Brain pericyte (primary cell): ENCODE measurements at places on chromosomes 13 and 19.

DNA sequence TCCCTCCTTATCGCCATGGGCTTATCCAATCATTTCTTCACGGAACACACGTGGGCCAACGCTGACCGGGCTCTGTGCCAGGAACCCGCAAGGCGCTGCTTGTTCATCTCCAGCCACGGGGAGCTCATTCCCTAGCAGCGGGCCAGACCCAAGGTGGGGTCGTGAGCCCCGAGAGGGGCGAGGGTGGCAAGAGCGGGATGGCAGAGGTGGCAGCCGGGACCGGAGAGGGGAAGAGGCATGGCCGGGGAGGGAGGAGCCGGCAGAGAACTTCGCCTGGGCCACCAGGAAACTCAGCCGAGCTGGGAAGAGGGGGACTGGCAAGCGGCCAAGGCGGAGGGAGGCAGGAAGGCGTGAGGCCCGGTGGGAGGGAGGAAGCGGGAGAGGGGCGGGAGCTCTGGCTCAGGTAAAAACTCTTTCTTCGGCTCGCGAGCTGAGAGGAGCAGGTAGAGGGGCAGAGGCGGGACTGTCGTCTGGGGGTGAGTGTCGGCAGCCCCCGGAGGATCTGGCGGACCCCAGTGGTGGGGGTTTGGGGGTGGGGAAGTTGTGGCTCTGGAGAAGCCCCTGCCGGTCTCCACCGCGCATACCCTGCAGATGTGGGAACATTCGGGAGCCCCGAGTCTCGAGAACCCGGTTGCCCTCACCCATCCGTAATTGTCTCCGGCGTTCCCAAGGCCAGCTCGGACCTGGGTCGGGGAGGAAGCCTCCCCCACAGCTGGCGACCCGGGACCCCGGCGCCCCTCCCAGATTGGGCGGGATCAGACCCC is at the start of gene B3GNT3:
Gene B3GNT3, plus strand, starts transcription at position 408 of the 764 bp plus-strand sequence. CDS start 12,670 bp downstream, outside the sequence.
- DNase-seq, result no peak

DNA sequence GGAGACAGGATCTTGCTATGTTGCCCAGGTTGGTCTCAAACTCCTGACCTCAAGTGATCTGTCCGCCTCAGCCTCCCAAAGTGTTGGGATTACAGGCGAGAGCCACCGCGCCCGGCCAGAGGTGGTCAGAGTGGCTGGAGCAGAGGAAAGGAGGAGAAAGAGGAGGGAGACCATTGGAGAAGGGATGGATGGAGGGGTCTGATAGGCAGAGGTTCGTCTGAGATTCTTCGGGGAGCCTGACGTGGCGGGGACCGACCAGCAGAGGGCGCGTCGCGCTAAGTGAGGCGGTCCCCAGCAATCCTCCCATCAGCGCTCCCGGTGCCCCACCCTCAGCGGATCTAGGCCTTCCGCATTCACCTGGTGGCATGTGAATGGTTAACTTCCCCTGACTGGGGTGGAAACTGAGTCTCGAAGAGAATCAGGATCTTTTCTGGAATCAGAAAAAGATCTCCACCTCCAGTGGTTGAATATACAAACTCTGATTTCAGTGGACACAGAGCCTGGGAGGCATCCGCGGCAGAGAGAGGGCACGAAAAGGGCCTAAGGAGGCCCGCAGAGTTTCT is 8.8 kb downstream of the GTPBP3 start:
- DNase-seq, result no peak

- DNase-seq, result no peak
These were observed 56.9 kb upstream of the ZNF254 start for GRCh38 chr19:24029941-24030636.

DNA sequence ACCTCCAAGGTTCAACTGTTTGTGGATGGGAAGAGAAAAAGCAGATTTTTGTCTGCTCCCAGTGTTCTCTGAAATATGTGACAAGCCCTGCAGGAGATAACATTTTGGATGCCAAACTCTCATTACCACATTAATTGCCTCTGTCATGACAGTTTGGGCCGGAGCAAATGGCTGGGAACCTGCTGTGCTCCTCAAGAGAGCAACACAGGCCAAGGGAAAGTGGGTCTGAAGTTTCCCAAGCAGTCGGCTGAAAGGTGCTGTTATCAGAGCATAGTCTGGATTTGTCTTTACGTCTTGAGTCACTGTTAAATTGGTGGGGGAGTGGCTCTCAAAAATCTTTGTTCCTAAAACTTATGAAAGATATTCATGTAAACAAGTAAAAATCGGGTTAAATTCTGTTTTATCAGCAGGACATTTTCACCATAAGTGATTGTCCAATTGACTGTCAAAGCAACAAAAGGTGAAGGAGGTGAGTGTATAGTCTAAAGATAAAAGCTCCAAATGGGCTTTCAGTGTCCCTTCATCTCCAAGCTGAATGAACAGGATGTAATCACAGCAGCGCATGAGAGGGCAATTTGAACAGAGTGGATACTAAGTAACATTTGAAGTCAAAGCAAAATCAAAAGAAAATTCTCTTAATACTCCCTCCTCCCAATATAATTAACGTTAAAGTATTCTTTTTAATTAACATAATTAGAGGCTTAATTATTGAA is 844.8 kb downstream of the PCDH17 start:
- no peak for DNase-seq

DNA sequence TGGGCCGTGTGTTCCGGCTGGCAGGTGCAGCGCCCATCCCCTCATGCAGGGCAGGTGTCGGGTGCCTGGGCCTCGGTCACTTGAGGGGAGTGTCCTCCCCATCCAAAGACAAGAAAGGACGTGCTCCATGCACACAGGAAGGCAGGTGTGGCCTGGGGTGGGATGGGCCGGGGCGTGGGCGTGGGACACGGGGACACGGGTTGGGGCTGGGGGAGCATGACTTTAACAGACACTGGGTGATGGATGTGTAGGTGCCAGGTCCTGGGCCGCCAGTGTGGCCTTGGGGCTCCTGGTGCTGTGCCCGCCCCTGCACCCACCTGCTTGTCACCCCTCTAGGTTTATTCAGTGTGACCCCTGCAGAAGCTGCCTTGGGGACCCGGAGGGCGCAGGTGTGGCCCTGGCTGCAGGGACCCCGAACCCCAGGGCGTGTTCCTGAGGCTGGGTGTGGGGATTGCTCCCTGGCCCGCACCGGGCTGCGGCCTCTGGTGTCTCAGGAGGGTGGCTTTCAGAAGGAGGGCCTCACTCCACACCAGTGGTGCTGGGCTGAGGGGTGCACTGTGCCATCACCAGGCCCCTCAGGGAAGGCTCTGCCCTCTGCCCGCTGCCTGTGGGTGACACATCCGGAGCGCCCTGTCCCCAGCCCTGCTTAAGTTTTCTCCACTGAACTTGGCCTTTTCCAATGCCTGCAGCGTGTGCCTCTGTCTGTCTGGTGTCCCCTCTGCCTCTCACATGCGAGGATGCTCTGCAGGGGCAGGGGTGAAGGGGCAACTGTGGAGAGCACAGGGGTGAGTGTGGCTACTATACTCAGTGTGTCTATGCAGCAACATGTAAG is 5.2 kb downstream of the TMEM255B start:
- DNase-seq, result no peak

- no peak for DNase-seq
These were observed 1.9 kb downstream of the FOXO1 start for GRCh38 chr13:40664350-40665125.

DNA sequence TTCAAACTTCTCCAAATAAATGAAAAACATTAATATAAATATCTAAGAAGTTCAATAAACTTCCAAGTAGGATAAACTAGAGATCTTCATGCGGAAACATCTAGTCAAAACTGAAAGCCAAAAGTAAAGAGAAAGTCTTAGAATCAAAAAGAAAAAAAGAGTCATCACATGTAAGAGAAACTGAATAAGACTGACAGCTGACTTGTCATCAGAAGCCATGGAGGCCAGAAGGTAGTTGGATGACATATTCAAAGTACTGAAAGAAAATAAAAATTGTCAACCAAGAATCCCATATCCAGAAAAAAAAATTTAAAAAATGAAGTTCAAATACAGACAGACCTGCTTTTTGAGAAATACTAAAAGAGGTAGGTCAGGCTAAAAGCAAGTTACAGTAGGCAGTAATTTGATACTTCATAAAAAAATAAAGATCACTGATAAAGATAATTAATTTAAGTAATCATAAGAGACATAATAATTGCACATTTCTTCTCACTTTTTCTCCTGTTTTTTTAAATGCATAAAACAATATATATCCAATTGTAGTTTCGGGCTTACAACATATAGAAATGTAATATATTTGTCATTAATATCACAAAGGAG is 327.6 kb upstream of the PCDH9 start:
- no peak for DNase-seq

- no peak for DNase-seq
These were observed 113.9 kb downstream of the CRYL1 start for GRCh38 chr13:20411638-20412342.

DNA sequence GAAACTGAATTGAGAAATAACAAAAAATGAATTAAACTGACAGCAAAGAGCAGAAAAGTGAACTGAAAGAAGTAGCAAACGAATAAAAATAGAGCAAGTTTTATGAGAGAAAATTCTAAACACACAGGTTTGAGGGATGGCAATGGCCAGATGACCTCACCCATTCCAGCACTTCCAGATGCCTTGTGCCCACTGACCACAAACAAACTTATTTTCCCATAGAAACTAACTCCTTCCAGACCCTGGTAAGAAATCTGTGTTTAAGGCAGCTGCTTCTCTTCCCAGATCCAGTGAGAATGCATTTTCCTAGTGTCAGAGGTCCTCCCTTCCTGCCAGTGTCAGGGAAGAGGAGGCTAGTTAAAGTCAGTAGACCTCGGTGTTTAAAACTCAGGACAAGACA is 51.7 kb downstream of the RXFP2 start:
- DNase-seq, result no peak

GRCh38 chr13:99686944-99687411 is 185.7 kb downstream of the TM9SF2 start:
- no peak for DNase-seq

DNA sequence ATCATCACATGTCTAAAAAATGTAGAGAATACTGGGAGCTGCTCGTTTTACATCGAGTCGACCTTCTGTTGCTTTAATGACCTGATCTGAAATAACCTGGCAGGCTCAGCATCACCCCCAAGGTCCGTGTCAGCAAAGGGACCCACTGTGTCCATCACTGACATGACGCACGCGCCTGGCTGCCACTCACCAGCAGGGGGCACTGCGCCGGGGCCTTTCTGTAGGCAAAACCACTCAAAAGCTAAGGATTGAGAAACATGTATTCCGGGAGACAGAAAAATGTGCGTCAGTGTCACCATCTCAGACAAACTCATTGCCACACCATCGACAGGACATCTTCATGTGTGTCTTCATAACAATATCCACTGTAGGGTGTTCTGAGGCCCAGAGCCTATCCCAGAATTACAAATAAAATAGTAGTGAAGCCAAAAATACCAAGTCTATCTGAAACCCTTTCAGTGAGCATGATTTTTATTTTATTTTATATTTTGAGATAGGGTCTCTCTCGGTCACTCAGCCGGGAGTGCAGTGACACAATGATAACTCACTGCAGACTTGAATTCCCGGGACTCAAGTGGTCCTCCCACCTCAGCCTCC is 130.3 kb upstream of the LSM14A start:
- no peak for DNase-seq

GRCh38 chr19:43707158-43707712 is 8.6 kb upstream of the IRGC start:
- no peak for DNase-seq

DNA sequence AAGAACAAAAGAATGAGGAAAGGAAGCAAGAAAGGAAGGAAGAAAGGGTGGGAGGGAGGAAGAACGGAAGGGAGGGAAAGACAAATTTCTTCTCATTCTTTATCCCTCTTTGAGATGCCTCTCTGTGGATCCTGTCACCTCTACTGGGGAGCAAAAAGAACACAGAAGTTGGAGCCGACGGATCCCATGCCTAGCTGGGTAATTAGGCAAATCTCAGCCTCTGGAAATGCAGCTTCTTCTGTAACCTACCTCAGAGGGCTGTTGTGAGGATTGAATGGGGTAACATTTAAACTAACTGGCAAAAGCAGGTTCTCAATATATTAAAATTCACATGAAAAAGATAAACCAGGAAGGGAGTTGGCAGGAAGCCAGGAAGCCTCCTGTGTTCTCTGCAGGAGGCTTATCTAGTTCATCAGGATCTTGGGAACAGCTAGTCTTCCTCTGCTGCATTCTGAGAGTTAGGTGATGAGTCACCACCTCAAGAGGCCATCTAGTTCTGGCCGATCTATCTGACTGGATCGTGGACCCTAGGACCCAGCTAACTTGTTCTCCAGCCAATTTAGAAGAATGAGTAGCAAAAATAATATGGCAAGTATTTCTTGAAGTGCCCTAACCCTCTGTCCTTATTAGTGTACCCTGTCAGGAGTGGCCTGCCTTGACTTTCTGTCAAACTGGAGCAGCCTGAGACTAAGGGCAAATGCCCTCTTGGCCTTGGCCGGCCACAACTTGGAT is 15.2 kb upstream of the CPB2 start:
- DNase-seq, result peak; percentile 53

DNA sequence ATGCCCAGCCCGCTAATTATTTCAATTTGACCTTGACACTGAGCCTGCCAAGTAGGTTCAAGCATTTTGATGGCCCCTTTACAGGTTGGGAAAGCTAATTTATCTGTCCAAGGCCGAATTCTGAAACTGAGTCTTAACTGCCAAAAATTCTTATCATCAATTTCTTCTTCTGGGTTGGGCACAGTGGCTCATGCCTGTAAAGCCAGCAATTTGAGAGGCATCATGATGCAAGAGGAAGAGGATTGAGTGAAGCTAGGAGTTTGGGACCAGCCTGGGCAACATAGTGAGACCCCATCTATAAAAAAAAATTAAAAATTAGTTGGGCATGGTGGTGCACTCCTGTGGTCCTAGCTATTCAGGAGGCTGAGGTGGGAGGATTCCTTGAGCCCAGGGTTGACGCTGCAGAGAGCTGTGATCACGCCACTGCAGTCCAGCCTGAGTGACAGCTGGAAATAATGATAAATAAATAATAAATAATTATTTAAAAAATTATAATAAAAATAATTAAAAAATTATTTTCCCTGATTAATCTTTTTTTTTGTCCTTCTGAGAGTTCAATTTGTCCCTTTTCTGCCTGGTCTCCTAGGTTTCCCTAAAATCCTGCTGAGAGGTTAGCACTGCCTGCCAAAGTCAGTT is 1.3 kb upstream of the LDLR start:
- DNase-seq, result no peak

DNA sequence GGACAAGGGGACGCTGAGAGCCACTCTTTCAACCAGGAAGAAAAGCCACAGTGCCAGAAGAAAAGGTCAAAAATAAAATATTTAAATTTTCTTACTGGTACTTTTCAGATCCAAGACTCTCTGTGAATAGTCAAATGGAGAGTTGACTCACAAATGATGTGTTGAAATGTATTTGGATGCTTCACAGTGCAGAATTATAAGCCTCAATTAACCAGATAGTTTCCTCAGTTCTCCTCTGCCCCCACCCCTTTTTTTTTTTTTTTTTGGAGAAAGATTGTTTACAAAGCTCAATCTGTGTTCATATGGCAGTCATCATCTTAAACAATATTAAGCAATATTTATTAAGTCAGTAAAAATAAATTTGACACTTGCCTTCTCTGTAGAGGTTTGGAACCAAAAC is 470.8 kb downstream of the FGF9 start:
- no peak for DNase-seq

DNA sequence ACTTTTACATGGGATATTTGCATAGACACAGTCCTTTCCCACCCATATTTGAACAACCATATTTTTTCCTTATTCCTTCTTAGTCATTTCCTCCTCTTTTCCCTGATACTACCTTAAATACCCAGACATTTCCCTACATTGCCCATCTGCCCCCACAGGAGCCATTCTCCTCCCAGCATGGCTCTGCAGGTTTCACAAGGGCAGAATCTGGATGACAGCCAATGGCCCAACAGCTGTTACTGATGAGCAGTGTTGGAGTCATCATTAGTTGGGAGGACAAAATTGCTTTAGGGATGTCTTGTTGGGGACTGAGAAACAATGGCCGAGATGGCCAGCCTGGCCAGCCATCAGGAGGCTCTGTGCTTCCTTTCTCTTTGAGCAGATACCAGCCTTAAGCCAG is 209.5 kb downstream of the KLF5 start:
- no peak for DNase-seq

GRCh38 chr19:12997179-12997966 is 2.1 kb downstream of the NFIX start:
- no peak for DNase-seq
